ENCODE measurements at places on chromosomes 1 and 21. TPM values are rescaled to one million over a fixed set of nuclear protein-coding genes. Genes with fewer than 3 reads are reported as not detected.

GRCh38 chr1:25544819-25545218, 1.4 kb downstream of the LDLRAP1 start:
- no peak for DNase-seq

DNA sequence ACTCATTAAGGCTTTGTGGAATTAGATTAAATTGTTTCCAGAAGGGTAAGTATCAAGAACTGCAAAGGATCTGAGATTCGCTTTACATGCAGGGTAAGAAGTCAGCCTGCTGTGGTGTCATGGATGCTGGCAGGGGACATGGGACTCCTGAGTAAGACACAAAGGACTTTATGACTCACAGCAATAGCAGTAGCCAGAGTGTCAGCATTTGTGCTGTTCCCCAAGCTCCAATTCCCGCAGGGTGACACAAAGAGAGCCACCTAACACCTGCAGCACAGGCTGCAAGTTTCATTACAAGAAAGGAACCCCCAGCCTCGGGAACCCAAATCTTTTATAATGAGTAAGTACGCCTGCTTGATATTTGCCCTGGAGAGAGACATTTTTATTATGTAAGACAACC, 298.1 kb upstream of the POU3F1 start:
- no peak for DNase-seq

GRCh38 chr1:17246971-17247370, 1.9 kb upstream of the PADI3 start:
- no peak for DNase-seq

DNA sequence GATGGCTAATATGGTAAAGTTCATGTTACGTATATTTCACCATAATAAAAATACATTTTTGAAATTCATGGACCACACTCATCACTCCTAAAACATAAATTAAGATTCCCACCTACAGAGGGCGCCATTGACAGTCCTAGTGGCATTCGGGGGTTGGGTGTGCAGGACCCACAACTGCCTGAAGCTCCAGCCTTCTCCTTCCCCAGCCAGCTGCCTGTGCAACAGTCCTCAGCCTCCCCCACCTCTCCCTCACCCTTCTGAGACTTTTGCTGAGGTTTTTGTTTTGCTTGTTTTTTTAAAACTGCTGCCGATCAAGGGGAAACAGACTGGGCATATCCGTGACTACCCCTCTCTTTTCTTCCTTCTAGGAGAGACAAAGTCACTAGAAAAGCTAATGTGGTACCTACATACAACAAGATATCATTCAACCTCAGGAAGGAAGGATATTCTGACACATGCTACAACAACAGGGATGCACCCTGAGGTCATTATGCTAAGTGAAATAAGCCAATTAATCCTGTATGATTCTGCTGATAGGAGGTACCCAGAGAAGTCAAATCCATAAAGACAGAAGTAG, 9.2 kb upstream of the EVA1C start:
- DNase-seq = peak; percentile 78

DNA sequence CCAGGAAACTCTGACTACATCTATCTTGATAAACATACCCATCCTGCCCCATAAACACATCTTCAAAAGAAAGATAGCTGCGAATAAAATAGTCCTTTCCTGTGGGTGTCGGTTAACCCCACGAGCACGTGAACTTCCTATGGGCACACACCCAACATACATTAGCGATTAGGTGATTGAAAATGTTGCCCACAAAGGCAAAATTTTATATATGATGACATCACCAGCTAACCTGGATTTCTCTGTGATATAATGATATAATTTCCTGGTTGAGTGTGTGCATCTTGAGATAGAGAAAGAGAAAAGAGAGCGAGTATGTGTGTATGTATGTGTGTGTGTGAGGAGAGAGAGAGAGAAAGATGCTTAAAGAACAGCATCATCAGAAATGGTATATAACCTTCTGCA, 296.1 kb downstream of the PTPRC start:
- DNase-seq = no peak

DNA sequence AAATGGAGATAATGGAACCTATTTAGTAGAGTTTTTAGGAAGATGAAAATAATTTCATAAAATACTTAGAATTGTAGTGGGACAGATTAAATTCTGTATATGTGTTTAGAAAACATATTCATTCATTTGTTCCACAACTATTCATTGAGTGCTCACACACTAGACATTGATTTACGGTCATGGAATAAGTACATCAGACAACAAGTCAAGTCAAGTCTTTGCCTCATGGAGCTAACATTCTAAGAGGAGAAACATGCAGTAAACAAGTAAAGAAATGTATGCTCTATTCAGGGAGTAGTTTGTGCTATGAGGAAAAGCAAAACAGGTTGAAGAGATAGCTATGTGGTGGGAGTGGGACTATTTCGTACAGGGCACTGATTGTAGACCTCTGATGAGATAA, 9.0 kb downstream of the BTBD19 start:
- DNase-seq = no peak

GRCh38 chr21:24939291-24939690, 668.0 kb downstream of the MRPL39 start:
- DNase-seq = no peak

GRCh38 chr1:30315185-30315960, 408.0 kb downstream of the MATN1 start:
- DNase-seq = no peak

DNA sequence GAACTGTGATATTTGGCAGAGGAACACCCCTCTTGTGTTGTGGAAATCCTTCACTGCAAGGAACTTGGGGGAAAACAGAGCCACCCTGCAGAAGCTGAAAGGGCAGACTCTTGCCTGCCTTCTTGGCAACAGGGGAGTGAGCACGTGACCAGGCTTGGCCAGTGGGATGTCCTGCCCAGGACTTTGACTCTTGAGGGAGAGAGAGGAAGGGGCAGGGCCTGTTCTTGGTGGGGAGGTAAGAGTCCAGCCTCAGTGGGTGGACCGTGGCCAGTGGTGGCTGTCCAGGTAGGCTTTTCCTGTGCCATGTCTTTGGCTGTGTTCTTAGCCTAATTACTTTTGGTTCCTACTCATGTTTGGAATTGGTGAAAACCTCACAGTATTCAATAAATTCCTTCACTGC, 8.6 kb upstream of the AK2 start:
- no peak for DNase-seq

- DNase-seq = no peak
These were observed 39.5 kb downstream of the PDC start for GRCh38 chr1:186421446-186421845.

DNA sequence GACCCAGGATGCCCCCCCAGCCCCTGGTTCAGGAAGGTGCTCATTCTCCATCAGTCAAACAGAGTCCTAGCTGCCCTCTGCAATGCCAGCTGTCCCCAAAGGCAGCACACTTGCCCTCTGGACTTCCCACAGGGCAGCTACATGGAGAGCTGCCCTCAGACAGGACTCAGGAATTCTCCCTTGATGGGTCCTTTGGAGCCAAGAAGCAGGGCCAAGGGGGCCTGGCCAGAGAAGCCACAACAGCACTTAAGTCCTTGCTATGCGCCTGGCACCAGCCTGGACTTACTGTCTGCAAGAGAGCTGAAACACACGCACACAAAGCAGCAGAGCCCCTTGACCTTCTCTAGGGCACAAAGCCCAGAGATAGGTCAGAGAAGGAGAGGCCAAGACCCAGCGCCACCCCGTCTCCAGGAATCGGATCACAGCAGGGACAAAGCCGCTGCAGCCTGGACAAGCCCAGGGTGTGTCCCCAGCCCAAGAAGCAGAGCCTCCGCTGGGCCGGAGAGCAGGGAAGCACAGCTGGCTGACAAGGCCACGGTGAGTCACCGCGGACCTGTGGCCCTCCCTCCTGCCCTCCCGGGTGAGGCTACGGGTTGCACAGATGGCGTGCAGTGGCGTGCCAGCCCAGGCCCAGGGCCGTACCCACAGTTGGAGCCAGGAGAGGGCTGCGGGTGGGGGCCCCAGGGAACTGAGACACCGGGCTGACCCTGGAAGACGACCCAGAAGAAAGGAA, 1.7 kb downstream of the WNT9A start:
- DNase-seq = no peak

GRCh38 chr1:25658791-25659431, 42.3 kb downstream of the MAN1C1 start:
- no peak for DNase-seq

DNA sequence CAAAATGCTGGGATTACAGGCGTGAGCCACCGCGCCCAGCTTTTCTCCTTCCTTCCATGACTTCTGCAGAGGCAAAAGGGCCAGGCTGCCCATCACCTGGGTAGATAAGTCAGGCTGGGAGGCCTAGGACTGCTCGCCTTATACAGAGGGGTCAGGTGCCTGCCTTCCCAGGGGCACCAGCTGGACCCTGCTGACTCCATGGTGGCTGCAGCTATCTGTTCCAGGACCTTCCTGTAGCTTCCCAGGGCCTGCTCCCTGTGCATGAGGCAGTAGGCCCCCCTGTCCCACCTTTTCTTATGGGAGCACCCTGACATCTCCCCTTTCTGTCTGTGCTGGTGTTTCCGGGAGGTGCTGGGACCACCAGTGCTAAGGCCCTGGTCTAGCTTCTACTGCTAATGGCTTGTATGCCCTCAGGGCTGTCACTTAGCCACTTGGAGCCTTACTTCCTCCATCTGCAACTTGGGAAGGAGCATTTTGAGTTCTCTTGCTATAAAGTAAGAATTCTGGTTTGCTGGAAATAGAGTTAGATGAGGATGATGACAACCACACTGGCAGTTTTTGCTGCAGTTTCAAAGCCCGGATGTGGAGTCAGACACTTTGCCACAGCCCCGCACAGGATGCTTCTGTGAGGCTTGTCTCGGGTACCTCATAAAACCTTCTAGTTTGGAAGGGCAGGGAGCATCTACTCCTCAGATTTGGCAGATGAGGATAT, 14.4 kb downstream of the SOX13 start:
- DNase-seq = no peak

DNA sequence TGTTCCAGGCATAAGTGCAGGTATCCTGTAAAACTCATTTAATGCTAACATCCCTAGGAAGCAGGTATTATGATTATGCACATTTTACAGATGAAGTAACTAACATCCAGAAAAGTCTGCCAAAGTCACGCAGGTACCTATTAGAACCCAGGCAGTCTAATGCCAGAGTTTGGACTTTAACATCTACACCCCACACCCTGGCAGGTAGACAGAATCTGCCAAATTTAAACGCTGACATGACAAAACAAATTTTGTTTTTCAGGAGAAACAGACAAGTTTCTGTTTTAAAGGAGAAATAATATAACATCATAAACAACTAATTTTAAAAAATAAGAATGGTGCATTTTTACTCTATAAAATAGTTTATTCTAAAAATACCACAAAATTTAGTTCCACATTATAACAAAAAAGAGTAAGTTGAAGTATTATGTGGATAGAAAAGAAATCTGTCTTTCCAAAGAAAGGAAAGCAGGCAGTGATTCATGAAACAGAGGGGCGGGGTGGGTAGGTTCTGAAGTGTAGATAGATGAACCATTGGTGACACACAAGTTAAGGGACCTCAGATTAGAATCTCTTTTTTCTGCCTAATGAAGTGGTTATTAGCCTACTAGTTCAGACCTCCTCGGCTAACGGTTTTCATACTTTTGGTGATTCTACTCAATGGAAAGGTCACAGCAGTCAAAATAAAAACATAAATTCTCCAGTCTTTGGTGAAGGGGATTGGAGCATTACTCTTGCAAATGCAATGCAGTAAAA, 1.7 kb downstream of the ASPM start:
- no peak for DNase-seq

DNA sequence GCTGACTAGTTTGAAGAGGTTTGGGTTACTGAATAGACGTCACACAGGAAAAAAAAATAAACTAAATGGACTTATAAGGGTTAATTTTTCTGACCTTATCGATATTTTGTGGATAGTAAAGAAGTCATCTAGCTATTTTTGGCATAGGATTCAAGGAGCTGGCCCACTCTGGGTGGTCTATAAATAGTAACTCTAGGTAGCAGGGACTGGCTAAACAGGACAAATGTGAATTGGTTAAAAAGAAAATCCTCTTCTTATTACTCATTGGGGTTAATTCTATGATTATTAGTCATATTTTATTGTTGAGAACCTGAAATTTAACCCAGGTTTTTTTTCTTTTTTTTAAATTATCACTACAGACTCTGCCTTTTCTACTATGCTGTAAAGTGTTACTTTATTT, 61.7 kb downstream of the ATF6 start:
- DNase-seq = no peak

DNA sequence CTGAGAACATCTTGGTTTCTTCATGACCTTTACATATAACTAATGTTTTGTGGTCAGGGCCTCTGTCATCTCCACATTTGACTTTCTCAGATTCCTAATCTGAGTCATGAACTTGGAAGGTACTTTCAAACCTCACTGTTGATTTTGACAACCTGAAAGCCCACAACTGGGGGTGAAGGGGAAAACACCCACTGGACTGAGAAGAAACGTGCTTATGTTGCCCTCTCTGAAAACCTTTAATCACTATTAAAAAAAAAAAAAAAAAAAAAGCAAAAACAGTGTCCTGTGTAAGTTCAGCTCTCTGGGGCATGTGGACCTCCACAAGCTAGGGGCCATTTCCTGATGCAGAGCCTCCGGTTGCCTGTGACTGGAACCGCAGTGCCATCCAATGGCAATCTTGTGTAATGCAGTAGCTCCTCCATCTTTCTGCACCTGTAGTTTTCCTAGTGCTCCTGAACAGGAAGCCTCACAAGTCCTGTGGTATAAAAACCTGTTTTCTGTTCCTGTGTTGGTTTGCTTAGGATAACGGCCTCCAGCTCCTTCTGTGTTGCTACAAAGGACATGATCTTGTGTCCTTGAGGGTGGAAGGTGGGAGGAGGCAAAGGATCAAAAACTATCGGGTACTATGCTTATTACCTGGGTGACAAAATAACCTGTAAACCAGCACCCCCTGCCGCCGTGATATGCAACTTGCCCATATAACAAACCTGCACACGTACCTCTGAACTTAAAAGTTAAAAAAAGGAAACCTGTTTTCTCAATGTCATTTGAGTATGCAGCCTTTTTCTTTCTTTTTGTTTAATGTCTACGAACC, 124.5 kb downstream of the ZNF648 start:
- peak; percentile 61 for DNase-seq

DNA sequence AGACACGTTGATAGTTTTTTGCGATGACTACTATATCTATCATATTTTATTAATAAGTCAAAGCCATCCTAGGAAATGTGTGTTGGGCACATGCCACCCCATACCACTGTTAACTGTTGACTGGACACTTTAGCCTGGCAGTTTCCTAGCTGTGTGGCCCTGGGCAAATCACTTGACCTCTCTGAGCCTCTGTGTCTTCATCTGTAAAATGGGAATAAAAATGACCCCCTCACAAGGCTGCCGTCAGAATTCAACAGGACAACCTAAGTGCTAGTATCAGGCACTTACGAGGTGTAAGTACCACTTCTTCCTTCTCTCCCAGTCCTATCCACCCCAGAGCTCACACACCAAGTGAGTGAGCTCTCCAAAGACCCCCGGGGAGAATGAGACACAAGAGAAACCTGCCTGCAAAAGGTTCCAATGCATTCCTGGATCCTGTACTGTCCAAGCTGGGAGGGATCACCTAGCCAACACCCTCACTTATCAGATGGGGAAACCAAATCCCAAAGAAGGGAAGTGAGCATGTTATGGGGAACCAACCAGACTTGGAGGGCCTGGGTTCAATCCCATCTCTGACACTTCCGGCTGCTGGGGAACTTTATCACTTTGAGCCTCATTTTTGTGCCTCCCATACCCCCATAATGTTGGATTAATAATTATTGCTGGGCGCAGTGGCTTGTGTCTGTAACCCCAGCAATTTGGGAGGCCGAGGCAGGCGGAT, 24.9 kb downstream of the HSPG2 start:
- no peak for DNase-seq

C4BPA gene
- 0.69 TPM for polyA plus RNA-seq

UBXN10 gene
- 6.8 TPM for polyA plus RNA-seq

PRAMEF12 gene
- polyA plus RNA-seq = not detected

WNT3A gene
- 0.22 TPM for polyA plus RNA-seq

ORC1 gene
- polyA plus RNA-seq = 8.6 TPM

CACNA1S gene
- 0.76 TPM for polyA plus RNA-seq

PGLYRP4 gene
- not detected for polyA plus RNA-seq

KRTAP6-3 gene
- polyA plus RNA-seq = not detected

LRRC39 gene
- polyA plus RNA-seq = 3.0 TPM

MROH7 gene
- 19.5 TPM for polyA plus RNA-seq
